ENCODE measurements at places on chromosomes 3 and 15.

DNA sequence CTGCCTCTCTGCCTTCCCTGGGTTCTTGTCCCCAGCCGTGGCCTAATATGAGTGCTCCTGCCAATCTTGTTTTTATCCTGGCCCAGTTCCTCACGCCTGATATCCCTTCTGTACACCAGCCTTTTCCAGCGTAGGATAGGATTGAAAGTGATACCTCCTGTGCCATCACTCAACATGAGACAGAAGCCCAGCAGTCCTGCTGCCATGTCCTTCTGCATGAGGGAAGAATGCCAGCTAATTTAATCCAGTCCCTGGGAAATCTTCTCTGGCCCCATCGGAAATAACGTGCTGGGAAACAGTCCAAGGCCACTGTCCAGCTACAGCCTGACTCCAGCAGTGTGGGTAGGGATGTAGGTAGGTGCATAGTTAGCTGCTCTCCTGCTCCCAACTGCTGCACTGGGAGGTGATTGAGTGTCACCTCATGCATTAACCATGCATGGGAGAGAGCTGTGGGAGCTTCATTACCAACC lies 92.0 kb upstream of the TPM1 start:
- no peak for DNase-seq

- no peak for DNase-seq
These were observed 146.4 kb downstream of the EPHA6 start for GRCh38 chr3:96960661-96961330.

DNA sequence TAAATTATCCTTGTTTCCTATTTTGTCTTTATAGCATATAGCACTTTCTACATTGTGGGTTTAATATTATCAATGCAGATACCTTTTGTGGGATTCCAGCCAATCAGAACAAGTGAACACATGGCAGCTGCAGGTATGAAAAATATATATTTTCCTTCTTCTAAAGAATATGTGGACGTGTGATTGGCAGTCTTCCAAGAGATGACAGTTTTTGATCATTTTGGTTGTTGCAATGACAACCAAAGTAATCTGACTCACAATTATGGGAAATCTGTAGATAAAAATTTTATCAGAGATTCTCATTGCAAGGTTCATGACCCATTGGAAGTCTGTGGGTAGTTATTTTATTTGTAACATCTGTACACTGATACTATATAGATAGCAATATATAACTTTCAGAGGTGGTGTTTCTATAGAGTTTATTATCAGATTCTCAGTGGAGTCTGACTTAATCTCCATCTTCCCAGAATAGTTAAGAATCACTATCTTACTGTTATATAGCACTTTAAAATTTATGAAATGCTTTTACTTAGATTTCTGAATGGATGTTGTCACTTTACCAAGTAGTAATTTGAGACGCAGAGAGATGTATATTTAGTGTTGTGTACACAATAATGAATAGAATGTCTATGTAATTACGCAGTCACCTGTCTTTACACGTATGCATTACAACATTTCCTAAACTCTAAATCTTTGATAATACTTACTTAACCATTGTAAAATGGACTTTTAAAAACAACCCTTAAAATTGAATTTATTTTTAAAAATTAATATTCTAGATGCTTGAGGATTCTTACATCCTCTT lies 82.5 kb downstream of the STT3B start:
- no peak for DNase-seq

DNA sequence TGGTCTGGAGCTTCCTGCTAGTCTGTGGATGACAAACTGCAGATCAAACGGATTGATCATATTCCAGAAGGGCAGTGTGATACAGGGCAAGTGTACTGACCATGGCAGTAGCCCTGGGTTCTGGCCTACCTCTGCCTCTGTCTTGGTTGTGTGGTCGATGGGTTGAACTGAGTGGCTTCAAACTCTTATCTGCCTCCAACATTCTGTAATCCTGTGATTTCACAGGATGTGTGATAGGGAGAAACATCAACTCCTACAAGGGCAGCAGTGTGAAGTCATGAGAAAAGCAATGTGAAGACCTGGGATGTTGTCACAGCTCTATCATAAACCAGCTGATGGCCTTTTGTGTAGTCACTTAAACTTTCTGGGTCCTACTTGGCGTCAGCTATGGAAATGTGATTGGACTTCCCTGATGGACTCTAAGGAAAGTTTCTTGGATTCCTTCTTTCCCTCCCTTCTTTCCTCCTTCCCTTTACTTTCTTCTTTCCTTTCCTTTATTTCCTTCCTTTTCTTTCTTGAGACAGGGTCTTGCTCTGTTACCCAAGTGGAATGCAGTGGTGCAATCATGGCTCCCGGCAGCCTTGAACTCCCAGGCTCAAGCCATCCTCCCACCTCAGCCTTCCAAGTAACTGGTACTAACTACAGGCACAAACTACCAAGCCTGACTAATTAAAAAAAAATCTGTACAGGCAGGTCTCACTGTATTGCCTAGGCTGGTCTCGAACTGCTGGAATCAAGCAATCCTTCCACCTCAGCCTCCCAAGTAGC lies 114.8 kb downstream of the BBX start:
- DNase-seq: no peak

GRCh38 chr3:65545429-65545828 lies 493.3 kb downstream of the MAGI1 start:
- DNase-seq: no peak

DNA sequence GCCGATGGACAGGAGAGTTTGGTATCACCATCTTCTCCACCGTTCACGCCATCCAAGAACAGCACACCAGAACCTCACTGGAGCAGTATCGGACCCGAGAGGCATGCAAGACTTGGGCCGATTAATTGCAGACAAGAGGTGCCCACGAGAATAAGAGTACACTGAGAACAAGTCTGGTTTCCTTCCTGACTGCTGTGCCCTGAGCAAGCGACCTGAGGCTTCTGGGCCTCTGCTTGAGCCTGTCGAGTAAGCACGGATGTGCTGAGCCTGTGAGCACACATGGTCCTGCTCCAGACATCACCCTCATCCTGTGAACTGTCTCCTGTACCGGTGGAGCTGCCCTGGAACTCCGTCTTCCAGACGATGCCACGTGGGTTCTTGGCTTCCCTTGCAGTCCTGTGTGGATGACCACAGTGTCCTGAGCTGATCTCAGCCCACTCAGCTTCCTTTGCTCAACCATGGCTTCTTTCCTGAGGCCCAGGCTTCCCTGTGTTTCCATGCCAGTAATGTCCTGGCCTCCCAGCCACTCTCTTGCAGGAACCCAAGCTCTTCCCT lies 34.3 kb upstream of the SNRPA1 start:
- no peak for DNase-seq

- peak; percentile 12 for DNase-seq
These were observed 675 bp downstream of the PSMD6 start for GRCh38 chr3:64022451-64023186.

DNA sequence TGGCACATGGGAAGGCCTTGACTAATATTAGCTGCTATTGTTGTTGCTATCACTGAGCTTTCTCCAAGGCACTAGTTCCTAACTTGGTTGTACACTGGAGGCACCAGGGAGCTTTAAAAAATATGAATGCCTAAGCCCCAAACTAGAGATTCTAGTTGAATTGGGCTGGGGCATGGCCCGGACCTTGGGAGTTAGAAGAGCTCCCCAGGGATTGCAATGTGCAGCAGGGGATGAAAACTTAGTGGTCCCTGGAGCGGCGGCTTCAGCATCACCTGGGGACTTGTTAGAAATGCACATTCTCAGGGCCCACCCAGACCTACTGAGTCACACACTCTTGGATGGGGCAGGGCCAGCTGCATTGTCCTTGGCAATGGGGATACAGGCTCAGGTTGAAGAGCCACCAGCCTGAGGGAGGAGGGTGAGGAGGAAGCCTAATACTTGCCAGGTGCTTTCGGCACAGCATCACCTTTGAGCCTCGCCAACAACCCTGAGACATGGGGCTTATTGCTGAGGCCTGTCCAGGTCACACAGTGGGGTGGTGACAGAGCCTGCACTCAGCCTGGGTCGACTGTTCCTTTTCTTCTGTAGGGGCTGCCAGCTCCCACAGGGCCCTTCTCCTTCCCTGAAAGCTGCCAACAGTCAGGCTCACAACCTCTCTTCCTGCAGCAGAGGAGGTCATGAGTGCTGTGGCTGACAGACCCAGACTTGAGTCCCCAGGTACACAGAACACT lies 84.5 kb downstream of the ATP2B2 start:
- DNase-seq: no peak

DNA sequence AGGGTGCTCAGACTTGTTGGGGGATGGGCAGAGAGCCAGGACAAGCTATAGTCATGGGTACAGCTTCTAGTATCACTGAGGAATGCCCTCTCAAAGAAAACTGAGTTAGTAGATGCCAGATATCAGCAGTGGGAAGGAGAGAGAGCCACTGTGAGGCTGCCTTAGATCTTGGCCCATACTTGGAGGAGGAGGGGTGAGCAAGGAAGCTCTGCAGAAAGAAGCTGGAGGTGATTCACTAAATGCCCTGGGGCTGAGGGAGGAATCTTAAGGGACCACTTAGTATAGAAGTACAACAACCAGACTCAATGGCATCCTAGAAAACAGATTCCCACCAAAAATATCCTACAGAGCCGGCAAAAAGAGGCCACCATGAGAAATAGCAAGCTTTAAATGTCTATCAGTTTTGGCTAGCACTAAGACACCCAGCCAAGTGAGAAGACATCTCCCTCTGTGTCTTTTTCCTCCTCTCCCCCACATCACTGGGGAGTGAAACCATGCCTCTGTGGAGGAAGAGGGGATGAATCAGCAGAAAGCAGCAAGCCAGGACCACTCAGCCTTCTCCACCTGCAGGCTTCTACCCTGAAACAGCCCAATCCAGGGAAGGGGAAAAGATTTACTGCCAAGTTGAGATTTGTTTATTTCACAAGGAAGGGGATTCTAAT lies 282.5 kb upstream of the STT3B start:
- DNase-seq: peak; percentile 46

DNA sequence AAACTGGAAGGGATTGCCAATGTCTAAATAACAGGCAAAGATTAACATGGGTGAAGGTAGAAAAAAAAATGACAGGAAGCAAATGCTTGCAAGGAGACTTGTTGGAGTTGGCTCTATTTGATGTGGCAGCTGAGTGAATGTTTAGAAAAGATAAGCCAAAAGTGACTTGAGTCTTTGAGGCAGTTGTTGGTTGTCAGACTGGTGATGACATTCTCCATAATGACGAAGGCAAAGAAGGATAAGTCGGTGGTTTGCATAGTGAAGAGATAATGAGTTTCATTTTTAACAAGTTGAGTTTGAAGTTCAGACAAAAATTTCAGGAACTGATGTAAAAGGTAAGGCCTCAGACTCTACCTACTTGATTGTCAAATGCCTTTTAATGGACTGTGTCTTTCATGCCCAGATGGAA lies 704.1 kb upstream of the SGO1 start:
- DNase-seq: no peak

DNA sequence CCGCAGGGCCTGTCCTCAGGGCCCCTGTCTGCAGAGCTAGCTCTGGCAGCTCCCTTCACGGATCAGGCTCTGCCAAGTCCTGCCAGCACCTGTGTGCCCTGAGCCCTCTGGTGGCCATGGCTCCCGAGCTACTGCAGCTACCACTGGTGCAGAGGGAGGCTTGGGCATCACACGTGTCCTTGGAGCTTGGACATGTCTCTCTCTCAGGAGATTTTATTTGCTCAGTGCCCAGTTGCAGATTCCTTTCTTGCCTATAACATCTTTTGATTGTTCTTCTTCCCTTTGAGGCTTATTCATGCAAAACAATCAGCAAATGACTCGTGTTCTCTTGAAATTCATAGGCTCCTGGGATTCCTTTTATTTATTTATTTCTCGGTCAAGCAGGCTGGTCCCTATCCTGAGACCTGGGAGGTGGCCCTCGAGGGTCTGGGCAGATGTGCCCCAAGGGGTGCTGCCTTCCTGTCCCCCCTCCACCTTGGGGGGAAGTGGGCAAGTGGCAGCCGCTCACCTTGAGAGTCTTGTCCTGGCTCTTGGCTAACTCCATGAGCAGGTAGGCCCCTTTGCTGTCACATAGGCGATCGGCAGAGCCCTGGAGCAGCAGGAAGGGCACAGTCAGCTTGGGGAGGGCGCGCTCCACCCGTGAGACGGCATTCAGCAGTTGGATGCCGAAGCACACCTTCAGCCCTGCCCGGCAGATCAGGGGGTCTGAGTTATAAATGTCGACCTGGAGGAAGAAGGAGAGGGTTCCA lies 21.9 kb downstream of the ABTB1 start:
- peak; percentile 46 for DNase-seq

GRCh38 chr3:7382293-7383010 lies 521.5 kb downstream of the GRM7 start:
- no peak for DNase-seq

DNA sequence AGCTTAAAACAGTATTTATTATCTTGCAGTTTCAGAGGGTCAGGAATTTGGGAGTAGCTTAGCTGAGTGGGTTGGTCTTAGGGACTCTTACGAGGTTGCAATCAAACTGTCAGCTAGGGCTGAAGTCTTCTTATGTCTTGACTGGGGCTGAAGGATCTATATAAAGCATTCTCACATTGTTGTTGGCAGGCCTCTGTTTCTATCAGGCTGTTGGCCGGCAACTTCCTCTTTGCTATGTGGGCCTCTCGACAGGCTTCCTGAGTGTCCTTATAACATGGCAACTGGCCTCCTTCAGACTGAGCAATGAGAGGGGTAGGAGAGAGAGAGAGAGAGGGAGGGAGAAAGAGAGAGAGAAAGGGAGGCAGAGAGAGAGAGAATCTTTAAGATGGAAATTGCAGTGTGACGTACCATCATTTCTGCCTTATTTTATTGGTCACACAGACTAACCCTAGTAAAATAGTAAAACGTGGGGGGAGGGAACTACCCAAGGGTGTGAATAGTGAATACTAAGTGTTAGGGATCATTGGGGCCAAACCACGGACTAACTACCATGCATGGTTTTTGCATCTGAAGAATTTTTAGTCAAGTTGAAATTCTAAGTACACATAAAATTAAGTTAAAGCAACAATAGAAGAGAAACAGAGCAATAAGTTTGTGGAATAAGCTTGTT lies 16.1 kb downstream of the FGF7 start:
- DNase-seq: no peak

DNA sequence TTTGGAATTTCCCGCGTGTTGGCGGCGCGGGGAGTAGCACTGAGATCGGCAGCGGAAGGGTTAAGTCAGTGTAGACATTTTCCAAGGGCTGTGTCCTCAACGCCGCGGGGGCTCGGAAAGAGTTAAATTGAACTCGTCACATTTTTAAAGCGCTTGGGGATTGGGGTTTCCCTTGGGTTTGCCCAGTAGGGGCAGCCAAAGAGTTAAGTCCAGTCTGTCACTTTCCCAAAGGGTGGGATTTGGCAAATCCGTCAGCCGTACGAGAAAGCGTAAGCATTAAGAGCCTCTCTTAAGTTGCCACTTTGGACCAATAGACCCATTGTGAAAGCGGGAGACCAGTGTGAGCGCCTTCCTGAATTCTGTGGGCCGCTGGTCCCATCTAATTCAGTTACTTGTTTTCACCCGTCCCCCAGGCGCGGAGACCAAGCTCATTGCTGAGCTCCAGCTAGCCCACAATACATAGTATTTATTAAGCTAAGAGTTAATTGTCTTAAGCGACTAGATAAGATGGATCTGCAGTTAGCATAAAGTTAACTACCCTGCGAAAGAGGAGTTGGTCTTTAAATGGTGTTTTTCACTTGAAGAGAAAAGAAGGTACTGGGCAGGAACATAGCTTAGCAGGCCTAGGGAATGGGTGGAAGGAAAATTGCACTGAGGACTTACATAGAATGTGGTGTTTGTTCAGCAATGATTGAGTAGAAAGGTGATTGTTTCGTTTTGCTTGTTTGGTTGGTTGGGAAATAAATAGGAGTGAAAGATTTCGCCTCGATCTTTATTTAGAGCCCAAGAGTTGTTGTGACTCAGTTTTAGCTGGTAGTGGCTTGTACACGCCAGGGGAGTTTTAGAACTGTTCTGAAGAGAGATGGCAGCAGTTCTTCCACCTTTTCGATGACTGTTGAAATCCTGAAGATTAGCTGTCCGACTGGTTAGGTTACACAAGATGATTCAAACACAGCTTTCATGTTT lies 932 bp downstream of the ARL8B start:
- peak; percentile 66 for DNase-seq

- DNase-seq: no peak
These were observed 7.7 kb downstream of the POU1F1 start for GRCh38 chr3:87268646-87269211.
